Stimulated activated CD8-positive, alpha-beta memory T cell treated with anti-CD3 and anti-CD28 coated beads, Interleukin-15, amount 100 ng/mL, for 1 hour (primary cell): ENCODE measurements at places on chromosomes 13 and 19.

DNA sequence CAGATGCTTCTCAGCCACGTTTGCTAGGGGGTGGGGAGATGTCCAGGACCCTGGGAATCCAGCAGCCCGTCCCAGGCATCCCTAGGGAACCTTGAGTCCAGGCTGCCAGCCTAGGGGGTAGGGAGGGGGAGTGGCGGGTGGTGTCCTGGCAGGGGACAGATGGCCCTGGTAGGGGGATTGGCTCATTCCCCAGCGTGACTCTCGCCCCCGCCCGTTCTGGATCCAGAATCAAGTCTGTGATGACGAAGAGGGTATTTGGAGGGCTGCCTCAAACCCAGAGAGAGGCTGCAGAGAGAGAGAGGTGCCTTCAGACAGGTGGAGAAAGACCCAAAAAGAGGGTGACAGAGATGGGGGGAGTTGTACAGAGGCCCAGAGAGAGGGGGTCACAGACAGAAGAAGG is 4.1 kb downstream of the SLC17A7 start:
- DNase-seq = no peak

DNA sequence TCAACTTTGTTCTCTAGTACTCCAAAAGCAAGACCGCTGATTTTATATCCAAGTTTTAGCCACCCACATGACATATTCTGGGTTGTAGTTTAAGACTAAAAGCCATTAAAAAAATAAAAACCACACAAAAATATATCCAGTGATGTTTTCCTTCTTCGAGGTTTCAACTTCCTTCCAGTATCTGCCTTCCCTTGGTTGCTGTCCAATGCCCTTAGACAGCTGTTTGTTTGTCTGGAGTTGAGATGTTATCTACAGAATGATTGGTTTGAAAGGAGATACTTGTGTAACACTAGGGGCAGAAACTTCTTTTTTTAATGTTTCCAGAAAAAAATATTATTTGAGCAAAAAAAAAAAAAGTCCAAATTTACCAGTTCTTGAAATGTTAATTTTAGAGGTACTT is 591.5 kb upstream of the PCDH9 start:
- no peak for DNase-seq

- no peak for DNase-seq
Measured at GRCh38 chr13:46050771-46051170, 1.8 kb downstream of the ZC3H13 start.

GRCh38 chr13:107969546-107969945 is 245.8 kb downstream of the LIG4 start:
- DNase-seq = no peak

DNA sequence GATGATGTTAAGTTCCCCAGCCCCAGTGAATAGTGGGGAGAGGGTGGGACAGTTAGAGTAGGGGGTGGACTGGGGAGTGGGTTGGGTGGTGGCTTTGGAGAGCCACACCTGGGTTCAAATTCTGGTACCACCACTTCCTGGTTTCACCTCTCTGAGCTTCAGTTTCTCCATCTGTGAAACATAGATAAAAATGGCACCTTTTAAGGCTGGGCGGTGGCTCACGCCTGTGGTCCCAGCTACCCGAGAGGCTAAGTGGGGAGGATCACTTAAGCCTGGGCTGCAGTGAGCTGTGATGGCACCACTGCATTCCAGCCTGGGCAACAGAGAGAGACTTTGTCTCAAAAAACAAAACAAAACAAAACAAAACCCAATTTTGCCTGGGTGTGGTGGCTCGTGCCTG is 5.9 kb downstream of the VAV1 start:
- DNase-seq = no peak

- no peak for DNase-seq
Measured at GRCh38 chr13:78603240-78603957, at the start of gene POU4F1. POU4F1 (minus strand) TSS chr13:78603552; CDS start chr13:78603326, 226 bp downstream.

DNA sequence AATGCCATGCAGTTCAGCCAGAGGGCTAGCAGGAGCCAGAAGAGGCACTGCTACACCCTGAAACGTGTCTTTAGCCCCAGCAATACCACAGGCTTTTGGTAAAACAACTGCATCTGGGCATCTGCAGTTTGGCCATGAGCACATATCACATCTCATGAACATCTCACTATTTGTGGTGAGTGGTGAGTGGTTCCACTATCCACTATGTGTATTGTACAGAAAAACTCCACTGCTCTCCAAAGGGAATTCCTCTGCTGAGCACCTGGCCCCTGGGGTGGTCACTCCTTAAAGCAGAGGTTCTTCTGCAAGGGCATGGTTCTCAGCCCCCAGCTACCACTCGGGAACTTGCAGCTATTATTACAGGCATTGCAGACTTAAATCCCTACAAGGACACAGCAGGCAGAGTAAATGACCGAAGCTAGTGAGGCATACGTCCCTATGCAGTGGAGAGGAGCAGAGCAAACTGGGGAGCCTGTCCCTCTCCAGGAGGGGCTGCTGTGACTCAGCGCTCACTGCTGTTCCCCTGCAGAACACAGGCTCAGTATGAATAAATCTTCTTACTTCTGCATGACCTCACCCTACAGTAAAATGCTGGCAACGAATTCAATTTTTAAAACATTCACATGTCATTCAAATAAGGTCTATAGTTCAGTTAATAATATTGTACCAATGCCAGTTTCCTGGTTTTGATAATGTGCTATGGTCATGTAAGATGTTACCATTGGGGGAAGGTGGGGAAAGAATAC is 332.4 kb upstream of the ZNF507 start:
- no peak for DNase-seq
